Lower leg skin (tissue), 4 donors: ENCODE measurements at places on chromosomes 7 and 10. TPM values are rescaled to one million over a fixed set of nuclear protein-coding genes. Genes with fewer than 3 reads are reported as not detected.

- no peak for DNase-seq
Measured at GRCh38 chr7:7223250-7223649, 40.9 kb downstream of the C1GALT1 start.

GRCh38 chr10:17062955-17063484 lies 66.6 kb downstream of the CUBN start:
- DNase-seq, result peak; percentile 47

Gene KCNIP2
- total RNA-seq, result 1.7 TPM

DNA sequence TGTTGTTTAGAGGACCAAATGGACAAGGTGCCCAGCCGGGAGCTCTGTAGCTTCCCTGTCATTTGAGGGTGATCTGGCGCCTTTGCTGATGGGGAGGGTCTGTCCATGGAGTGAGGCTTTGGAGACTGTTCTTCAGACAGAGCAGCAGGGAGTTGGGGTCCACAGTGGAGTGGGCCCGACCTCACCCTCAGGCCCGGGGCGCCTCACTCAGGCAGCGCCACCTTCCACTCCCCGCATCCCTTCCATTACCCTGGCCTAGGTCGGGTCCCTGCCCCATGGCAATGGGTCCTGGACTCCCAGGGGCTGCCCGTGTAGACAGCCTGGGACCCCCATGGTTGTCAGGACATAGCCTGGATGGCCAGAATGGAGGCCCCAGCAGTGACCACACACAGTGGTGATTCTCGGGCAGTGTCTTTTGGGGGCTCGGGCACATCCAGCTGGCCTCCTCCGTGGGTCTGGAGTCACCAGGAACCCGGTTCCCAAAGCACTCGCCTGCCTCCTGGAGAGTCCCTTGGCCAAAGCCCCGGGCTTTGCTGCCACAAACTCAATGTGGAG lies 38.5 kb downstream of the TCERG1L start:
- no peak for DNase-seq

DNA sequence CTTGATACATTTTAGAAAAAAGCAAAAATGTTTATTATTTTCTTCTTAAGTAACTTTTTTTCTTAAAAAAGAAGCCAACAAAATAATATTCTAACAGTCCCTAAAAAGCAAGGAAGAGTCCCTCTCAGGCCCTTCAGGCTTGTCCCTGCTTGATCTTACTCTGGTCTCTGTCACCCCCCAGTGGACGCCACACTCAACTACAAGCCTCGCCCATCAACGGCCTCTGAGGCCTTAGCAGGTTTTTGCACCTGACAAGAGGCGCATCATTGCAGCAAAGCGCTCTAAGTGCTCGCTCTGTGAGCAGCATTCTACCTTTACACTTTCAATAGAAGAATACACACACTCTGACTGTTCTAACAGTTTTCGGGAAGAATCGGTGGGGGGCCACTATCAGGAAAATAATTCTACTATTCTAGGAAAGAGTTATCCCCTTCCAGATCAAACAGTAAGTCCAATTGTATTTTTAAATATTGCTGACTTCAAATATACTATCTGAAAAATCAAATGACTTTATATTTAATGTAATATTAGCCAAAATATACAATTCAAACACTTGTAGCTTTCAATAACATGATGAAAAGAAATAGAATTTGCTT lies 139.2 kb downstream of the USP6NL start:
- DNase-seq, result no peak

DNA sequence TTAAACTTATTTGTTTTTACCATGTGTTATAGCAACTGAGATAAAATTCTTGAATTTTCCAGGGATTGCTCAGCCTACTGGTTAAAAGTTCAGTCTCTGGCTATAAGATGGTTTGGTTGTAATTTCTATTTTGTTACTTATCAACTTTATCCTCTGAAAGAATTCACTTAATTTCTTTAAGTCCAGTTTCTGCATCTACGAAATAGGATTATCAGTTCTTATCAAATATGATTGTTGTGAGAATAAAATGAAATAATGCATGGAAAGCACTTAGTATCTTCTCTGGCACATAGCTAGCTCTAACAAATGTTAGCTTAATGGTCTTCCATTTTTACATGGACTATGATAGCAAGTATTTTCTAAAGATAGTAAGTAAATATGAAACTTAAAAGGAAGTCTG lies 53.3 kb downstream of the SEMA3D start:
- no peak for DNase-seq

Gene SAMD9L
- total RNA-seq, result 0.65 TPM

Gene GSDME
- 1.9 TPM for total RNA-seq

Gene NRCAM
- total RNA-seq, result 5.4 TPM

Gene CCDC172
- total RNA-seq, result not detected

- DNase-seq, result no peak
Measured at GRCh38 chr10:43114088-43114742, 24.0 kb upstream of the CSGALNACT2 start.

DNA sequence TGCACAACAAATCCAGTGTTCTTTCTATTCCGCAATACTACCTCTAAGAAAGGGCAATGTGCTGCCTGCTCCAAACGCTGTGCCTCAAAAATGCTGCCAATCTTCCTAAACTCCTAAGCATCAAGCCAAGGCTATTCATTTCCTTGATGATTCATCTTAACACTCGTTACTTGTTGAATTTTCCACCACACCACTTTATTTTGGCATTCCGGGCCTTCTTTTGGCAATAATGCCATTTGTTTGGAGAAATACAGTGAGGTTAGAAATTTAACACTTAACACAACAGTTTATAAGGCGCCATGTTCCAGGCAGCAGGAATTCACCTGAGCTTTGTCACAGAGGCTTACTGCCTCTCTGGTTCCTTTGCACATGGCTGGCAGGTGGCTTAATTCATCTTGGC lies 82.6 kb upstream of the ABCB5 start:
- DNase-seq, result no peak

DNA sequence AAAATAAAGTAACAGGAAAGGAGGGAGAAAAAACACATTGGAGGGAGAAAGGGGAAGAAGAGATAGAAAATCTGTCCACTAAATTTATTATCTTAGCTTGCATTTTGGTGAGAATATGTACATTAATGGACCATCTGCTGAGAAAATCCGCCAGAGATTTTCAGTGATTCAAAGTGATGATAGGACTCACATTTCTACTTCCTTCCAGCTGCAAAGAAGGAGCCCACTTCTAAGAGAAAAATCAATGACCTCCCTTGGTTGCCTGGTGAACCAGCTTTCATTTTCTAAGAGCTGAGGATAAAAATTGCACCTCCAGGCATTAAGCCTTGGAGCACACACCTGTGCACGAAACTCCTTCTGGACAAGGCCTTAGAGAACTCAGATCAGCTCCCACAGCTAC lies 404.3 kb downstream of the SFMBT2 start:
- no peak for DNase-seq

DNA sequence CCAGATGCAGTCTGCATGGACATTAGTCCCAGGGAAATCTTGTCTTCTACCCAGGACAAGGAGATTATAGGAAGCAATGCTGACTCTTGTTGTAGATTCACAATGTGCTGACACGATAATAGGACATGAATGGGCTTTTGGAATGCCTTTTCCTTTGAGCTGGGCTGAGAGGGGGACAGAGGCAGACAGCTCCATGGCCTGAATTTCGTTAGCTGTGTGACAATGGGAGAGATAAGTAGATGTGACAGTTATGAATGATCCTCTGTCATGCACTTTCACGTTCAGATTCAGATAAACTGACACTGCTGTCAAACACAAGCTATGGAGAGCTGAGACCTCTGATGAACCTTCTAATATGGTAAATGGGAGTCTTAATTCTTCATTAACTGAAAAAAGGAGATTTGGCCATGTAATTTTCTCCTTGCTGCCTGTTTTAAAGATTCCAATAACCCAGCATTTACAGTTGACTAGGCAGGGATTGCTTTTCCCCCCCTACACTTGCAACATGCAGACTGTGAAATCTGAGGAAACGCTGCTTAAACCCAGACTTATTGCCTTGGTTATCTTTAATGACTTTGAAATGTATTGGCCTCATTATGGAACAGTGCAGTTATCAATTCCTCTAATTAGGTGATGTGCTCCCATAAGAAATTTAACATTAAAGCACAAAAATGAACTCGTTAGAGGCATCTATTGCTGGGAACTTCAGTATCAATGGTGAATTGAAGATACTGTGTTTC lies 669.3 kb downstream of the AUTS2 start:
- DNase-seq, result no peak

Gene FAM25C
- 350 TPM for total RNA-seq

GRCh38 chr7:19963695-19964094 lies 190.3 kb upstream of the TMEM196 start:
- no peak for DNase-seq

Gene LZTS2
- 58.9 TPM for total RNA-seq

Gene PIK3CG
- 2.7 TPM for total RNA-seq

Gene HSPB1
- 1,628 TPM for total RNA-seq

GRCh38 chr7:70765651-70766050 lies 366.3 kb upstream of the GALNT17 start:
- DNase-seq, result no peak

Gene CXCL12
- total RNA-seq, result 15.7 TPM

- DNase-seq, result no peak
Measured at GRCh38 chr7:21169667-21170580, 258.0 kb upstream of the SP4 start.

DNA sequence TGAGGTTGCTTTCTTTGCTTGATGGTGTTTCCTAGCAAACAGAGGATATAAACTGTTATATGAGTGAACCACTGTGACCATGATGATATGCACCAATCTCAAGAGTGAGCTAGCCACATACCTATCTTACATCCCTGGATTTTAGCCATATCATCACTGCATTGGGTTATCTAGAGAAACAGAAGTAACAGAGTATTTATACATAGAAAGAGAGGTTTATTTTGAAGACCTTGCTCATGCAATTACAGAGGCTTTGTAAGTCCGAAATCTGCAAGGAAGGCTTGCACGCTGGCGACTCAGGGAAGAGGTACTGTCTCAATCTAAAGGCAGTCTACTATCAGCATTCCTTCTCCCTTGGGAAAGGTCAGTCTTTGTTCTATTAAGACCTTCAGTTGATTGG lies 11.8 kb upstream of the PON2 start:
- no peak for DNase-seq

Gene HOXA10
- 11.2 TPM for total RNA-seq
